Chondrocyte (in vitro differentiated cells): ENCODE measurements at places on chromosomes 1 and 21.

- H3K27ac ChIP-seq = no peak overlapping the region
- no peaks in the 10 kb centered on the region for H3K36me3 ChIP-seq
- H3K4me3 ChIP-seq = no peak overlapping the region
- H3K27me3 ChIP-seq = peaks cover 3% of the 10 kb centered on the region
- no peak for DNase-seq
- no peaks in the 10 kb centered on the region for H3K4me1 ChIP-seq
Observed at GRCh38 chr1:152861374-152861773, 1.6 kb downstream of the LCE7A start.

DNA sequence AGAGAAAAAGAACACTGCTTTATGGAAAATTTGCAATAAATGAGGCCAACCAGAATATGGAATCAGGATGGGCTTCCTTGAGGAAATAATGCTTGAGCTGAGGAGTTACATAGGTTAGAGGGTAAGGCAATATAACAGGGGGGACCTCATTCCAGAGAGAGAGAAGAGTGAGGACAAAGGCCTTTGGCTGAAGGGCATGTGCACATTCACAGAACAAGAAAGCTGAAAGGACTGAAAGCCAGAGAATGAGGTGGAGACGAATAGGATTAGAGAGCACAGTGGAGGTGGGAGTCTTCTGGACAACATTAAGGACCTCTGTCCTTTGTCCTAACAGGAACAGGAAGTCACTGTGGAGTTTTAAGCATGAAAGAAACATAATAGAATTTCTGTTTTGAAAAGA is 60.7 kb upstream of the MROH9 start:
- DNase-seq = no peak
- peaks cover 13% of the 10 kb centered on the region for H3K4me1 ChIP-seq
- no peak overlapping the region for H3K4me3 ChIP-seq
- no peak overlapping the region for H3K27ac ChIP-seq
- H3K36me3 ChIP-seq = no peaks in the 10 kb centered on the region

- H3K36me3 ChIP-seq = peaks cover 53% of the 10 kb centered on the region
- no peaks in the 10 kb centered on the region for H3K4me1 ChIP-seq
- no peak for DNase-seq
- no peaks in the 10 kb centered on the region for H3K27me3 ChIP-seq
Observed at GRCh38 chr1:37884145-37884544, 24.8 kb upstream of the MTF1 start.

GRCh38 chr1:54284781-54285529 is 85.0 kb downstream of the MRPL37 start:
- no peaks in the 10 kb centered on the region for H3K27me3 ChIP-seq
- H3K27ac ChIP-seq = no peak overlapping the region

- H3K27ac ChIP-seq = no peak overlapping the region
- H3K36me3 ChIP-seq = peaks cover 5% of the 10 kb centered on the region
- no peak overlapping the region for H3K4me3 ChIP-seq
- no peak for DNase-seq
- H3K4me1 ChIP-seq = peaks cover 20% of the 10 kb centered on the region
Observed at GRCh38 chr1:87388411-87388810, 59.7 kb downstream of the LMO4 start.

DNA sequence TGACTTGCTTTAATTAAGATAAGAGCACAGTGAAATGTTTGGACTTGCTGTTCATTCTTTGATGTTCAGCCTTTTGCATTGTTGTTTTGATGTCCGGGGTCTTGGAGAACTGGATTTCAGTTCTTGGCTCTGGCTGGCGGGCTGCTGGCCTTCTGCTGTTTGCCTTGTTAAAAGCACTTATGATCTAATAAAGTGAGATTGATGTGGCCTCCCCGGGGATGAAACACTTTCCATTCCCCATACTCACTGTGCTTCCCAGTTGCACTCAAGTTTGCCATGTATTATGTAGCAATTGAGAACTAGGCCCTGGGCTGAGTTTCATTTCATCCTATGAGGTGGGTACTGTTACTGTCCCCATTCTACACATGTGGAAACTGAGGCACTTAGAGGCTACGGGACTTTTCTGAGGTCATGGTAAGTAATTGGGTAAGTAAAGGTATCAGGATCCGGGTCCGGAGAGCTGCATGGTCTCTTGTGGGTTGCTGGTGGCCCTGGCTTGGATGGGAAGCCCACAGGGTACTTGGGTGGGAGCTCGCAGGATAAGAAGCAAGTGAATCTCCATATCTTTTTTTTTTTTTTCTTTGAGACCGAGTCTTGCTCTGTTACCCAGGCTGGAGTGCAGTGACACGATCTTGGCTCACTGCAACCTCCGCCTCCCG is 127.7 kb upstream of the ZBTB40 start:
- DNase-seq = no peak
- H3K27ac ChIP-seq = no peak overlapping the region
- H3K36me3 ChIP-seq = no peaks in the 10 kb centered on the region
- no peak overlapping the region for H3K4me3 ChIP-seq
